A549 treated with GW870086 at 1 μM for 4 hours (cell line): ENCODE measurements at places on chromosomes 2 and 18. TPM values are rescaled to one million over a fixed set of nuclear protein-coding genes. Genes with fewer than 3 reads are reported as not detected.

The CRYBA2 gene
- total RNA-seq, result not detected in 5 replicates

The DNAJC27 gene
- total RNA-seq, result 1.5 to 2.8 TPM (median 2.2 TPM) in 5 replicates

The DNAH7 gene
- total RNA-seq, result 0.54 to 1.8 TPM (median 1.4 TPM) in 5 replicates

The ANKRD30B gene
- total RNA-seq, result not detected in 5 replicates

The ANKRD62 gene
- not detected in 5 replicates for total RNA-seq

The CCDC68 gene
- total RNA-seq, result 2.4 to 4.2 TPM (median 3.2 TPM) in 5 replicates

The CDH2 gene
- total RNA-seq, result 32.4 to 50.6 TPM (median 48.5 TPM) in 5 replicates

The SPP2 gene
- total RNA-seq, result not detected in 5 replicates

The CXCR1 gene
- not detected in 5 replicates for total RNA-seq

The SLC38A11 gene
- not detected in 5 replicates for total RNA-seq

The RASGRP3 gene
- total RNA-seq, result 0.55 to 1.2 TPM (median 0.72 TPM) in 5 replicates

The FTCDNL1 gene
- total RNA-seq, result 2.0 to 3.4 TPM (median 2.7 TPM) in 5 replicates

The GRB14 gene
- total RNA-seq, result 6.2 to 8.4 TPM (median 6.8 TPM) in 5 replicates
